ENCODE measurements at places on chromosomes 13 and 19.

- no peak for DNase-seq
Observed at GRCh38 chr13:97934590-97934989, 18.9 kb upstream of the IPO5 start.

GRCh38 chr19:41447732-41448332 is 4.9 kb downstream of the ERICH4 start:
- DNase-seq, result no peak

DNA sequence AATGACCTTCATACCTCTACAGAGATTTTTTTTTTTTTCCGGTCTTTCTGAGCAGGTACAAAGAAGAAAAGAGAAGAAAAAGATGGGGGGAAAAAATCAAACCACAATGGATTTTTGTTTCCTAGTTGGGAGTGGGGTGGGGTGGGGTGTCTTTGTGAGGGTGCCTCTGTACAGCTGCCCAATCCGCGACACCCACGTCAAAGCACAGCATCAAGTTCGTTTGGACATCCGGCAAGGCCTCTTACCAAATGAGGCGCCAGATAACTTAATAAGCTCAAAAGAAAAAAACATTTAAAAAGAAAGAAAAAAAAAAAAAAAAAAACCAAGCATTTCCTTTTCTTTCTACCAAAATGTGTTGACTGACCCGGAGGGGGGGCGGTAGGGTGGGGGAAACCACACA is 70.3 kb upstream of the NFIC start:
- no peak for DNase-seq

DNA sequence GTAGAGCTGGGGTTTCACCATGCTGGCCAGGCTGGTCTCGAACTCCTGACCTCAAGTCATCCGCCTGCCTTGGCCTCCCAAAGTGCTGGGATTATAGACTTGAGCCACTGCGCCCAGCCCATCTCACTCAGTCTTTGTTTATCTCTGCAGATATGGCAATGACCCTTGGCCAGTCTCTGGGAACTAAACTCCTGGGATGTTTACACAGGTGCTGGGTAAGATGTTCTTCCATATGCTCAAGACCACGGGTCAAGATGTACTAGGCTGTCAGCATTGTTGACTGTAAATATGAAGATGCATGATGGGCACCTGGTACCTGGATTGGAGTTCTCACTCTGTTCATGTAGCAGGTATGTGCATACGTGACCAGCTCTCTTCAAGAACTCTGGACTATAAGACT is 35.8 kb downstream of the ZNF473 start:
- no peak for DNase-seq

DNA sequence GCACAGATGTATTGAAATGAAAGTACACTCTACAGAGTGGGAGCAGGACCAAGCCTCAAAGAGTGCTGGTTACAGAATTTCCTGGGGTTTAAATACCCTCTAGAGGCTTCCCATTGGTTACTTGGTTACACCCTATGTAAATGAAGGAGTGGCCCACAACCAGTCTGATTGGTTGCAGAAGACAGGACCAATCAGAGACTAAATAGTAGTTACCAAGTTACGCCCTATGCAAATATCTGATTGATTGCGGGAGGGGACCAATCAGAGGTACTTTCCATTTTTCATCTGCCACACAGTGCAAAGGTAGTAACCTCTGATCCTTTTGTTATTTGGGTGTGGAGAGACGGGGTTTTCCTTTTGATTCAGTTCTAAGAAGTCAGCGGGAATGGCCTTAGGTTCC is 5.5 kb upstream of the ZFP82 start:
- no peak for DNase-seq

DNA sequence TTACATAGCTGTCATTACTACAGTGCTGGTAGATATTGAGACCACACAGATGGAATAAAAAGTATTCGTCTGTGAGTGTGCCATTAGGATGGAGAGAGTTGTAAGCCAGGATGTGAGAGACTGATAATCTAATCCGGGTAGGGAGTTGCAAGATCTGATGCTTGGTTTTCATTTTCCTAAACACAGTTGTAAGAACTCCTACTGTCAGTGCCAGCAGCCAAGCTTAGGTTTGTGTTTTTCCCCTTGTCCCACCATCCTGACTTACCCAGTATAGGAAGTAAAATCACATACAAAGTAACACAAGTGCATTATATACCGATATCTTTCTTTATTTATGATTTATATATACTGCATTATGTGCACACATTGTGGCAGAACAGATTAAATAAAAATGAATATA is 726.4 kb upstream of the PCDH20 start:
- DNase-seq, result no peak

- DNase-seq, result no peak
Observed at GRCh38 chr13:78971355-78972025, 312.5 kb upstream of the OBI1 start.

DNA sequence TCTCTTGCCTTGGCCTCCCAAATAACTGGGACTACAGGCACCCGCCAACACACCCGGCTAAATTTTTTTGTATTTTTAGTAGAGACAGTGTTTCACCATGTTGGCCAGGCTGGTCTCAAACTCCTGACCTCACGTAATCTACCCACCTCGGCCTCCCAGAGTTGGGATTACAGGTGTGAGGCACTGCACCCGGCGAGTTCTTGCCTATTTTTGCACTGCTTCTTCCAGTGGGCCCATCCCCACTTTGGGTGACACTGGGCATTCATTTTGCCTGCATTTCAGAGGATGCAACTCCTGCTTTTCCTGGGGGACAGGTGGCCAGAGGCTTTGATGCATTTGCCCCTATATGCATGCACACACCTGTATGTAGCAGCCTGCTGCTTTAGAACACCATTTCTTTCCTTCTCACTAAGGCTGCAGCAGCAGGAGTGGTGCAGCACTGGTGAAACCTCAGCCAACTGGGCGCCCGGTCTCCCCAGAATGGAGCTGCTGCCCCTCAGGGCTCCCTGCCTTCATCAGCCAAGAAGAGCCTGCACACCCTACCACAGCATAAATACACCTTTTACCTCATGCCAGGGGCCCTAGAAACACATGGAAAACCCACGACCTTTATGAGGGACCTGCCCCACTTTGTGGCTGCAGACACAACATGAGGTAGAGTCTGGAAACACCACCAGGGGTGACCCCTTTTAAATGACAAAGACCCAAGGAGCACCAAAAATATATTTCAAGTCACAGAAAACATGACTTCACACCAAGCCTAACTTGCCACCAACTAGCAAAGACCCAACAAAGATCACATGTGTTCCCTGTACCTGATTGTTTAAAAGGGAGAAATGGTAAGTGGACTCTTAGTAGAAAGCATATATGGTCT is 36.8 kb upstream of the POP4 start:
- no peak for DNase-seq

- no peak for DNase-seq
Observed at GRCh38 chr19:1520203-1520780, 3.6 kb upstream of the PLK5 start.

GRCh38 chr13:24618011-24618955 is 61.9 kb upstream of the ATP12A start:
- DNase-seq, result peak; percentile 14

GRCh38 chr13:94384231-94384905 is 95.1 kb downstream of the DCT start:
- no peak for DNase-seq

GRCh38 chr13:91406619-91407018 is 8.2 kb downstream of the GPC5 start:
- DNase-seq, result no peak

DNA sequence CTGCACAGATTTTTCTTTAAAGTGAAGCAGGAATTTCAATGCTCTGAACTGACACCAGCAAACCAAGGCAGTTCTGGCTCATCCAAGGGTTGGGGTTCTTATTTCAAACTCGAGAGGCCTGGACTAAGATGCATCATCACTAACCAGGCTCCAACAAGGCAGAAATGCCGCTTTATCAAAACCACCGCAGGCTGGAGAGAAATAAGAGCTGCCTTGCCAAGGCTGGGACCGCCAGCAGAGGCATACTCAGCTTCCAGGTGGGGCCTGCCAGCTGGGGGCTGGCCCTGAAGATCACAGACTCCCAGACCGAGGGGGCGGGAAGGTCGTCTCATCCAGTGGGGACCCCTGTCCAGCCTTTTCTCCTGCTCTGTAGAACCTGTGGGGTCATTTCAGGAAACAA is 37.4 kb upstream of the GAS6 start:
- no peak for DNase-seq

DNA sequence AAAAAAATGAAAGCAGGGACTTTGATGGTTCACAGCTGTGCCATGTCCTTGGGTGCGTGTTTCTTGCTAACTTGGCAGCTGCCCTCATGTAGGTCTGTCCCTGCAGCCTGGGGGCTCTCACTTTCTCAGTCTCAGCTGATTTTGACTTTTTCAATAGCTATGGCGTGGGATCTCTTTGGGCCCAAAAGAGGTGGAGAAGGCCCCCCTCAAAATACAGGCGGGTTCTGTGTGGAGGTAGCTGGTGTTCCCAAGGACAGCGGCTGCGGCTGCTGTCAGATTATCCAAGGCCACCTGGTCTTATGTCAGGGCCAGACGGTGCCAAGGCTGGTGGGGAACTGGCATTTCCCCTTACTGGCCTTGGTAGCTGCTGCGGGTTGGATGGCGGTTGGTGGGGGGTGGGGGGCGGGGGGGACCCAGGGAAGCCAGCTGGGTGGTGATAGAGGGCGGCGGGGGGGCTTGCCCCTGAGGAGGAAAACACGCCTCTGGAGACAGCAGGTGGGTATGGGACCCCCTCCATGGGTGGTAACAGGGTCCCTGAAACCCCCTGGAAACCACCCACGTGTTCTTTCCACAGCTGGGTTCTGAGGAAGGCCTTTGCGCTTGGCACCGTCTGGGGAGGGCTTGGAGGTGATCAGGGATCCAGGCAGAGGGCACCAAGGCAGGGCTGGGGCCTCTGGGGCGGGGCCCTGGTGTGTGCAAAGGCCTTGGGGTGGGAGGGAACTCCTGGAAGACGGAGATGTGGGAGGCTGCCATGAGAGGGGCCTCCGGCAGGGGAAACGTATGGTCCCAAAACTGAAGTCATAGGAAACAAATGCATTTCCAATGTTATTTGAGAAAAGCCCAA is 4.1 kb downstream of the TIMM13 start:
- no peak for DNase-seq

DNA sequence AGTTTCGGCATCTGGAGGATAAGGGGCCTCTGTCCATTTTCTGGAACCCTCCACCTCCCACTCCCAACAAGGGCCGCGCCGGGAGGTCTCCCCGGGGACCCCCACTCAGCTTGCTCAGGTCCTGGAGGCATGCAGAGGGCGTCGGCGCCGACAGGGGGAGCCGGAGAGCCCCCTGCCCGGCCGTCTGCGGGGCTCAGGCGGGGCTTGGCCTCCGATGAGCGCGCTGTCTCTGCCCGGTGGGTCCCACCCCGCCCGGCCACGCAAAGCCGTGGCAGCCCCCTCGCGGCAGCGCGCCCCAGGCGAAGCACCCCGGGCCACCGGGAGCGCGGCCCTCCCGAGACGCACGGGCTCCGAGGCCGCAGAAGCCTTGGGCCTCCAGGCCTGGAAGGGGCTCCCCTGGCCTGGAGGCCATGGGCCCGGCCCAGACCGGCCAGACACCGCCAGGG is 149.7 kb upstream of the ZNF536 start:
- DNase-seq, result no peak

- no peak for DNase-seq
Observed at GRCh38 chr19:38039966-38040365, 133.0 kb downstream of the SIPA1L3 start.

GRCh38 chr13:60583911-60584753 is 187.1 kb downstream of the TDRD3 start:
- DNase-seq, result no peak

DNA sequence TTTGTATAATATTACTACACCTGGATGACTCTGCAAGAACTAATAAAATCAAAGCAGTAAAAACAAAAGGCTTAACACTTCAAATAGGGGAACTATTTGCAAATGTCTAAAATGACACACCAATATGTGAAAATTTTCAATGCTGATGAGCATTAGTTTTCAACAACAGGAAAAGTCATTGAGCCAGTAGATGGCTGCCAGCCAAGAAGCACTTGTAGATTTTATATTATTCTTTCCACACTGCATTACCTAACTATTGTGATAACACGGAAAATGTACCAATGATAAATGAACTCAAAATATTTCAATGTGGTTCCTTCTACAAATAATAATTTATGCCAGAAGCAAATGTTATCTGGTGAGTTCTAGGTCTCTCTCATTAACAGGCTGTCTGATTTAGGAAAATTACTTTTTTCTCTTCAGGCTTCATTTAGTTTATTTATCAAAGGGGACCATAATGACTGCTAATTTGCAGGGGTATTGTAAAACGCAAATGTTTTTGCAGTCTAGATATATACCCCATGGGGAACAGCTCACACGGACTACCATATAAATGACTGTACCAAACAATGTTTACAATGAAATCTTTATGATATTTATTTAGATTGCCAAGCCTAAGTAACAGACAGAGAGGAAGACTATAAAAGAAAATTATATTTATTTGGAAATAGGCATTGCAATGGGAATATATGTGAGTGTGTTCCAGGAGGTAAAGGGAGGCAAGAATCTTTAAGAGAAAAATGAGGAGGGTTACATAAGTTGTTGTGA is 407.8 kb downstream of the LIG4 start:
- DNase-seq, result no peak

DNA sequence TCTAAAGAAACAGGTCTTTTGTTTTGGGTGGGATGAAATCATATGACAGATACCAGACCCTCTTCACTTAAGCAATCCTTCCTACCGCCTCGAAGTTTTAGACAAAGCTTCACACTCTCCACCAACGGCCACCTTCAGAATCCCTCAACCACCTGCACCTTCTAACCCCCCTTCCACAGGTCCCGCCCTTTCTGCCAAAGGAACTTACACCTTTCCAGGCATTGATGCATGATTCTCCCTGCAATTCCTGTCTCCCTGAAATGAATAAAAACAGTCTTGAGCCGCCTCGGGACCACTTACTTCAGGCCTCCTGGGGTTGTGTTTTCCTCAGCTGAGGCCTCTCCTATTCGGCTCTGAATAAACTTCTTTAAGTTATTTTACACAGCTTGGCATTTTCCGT is 859 bp downstream of the ZNF433 start:
- no peak for DNase-seq

GRCh38 chr19:31985001-31985605 is 360.3 kb upstream of the ZNF507 start:
- DNase-seq, result no peak

DNA sequence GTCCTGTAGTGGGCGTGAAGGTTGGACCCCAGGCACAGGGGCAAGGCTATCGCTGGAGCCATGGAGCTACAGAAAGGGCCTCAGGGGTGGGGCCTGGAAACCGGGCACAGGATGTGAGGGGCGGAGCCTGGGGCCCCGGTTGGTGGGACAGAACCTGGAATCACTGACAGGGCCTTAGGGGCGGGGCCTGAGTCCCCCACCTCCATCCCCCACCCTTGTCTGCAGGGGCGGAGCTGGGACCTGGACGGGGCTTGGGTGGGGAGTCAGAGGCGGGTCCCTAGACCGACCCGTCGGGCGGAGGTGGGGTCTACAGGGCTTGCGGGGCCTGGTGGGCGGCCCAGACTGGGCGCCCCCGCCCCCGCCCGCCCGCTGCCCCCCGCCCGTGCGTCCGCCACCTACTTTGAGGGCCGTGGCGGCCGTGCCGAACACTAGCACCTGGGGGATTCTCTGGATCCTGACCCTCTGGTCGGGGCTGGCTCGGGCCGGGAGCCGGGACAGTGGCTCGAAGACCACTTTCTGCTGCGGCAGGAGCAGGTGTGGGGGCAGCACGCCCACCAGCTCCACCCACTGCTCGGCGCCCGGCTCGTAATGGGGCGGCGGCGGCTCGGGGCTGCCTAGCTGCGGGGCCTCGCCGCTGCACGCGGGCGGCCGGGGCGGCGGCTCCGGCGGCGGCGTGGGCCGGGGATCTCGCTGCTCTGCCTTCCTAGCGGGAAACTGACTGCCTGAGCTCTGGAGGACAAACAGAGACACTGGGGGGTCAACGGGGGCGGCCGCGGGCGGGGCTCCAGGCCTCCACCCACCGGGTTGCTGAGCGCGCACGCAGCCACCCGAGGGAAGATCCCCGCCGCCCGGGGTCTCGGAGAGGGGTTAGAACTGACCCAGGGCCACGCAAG is 26.3 kb downstream of the DCAF15 start:
- DNase-seq, result no peak
